ENCODE measurements at places on chromosomes 3 and 15.

DNA sequence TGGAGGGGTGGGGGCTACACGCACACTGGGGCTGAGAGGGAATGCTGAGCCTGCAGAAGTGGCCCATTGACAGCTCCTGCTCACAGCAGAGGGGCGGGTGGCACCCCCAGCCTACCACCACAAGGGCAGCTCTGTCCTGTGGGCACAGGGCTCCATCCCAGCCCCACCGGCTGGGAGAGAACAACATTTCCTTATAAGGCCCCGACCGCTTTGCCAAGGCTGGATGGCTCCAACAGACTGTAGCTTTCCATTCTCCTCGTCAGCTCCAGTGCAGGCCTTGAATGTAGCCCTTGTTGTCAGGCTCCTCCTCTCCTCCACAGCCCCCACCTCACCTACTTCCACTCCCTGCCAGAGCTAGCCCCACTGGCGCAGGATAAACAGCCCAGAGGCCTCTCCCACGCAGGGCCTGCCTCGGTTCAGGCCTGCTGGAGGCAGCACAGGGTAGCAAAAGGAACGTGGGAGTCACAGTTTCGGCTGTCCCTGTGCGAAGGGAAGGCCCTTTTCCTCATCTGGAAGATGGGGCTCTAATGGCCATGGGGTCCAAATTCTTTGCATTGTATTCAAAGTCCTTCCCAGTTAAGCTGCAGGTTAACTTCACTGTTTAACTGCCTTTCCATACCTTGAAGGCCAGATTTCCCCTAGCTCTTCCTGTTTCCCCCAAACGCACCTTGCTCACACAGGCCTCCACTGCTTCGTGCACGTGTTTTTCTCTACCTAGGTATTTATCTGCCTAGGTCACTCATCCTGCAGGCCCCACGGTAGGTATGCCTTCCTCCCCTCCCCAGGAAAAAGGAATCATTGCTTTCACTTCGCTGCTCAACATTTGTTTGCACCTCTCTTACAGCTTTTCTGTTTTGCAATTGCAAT lies 101.6 kb upstream of the LPP start:
- no peak for DNase-seq

DNA sequence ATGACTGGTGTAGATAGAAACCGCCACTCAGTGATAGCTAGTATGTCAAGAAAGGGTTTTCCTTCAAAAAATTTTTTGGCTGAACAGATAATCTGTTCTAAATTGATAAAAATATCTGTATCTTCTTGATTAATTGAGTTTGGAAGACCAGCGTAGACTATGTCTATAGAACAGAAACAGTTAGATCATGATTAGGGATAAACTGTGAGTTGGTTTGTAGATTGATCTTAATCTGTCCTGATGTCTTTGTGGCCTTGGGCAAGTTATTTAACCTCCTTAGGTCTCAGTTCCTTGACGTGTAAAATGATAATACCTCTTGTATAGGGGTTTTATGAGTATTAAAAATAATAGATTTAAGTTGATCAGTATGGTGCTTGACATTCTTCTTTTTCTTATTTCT lies 4.7 kb downstream of the NFKBIZ start:
- no peak for DNase-seq

DNA sequence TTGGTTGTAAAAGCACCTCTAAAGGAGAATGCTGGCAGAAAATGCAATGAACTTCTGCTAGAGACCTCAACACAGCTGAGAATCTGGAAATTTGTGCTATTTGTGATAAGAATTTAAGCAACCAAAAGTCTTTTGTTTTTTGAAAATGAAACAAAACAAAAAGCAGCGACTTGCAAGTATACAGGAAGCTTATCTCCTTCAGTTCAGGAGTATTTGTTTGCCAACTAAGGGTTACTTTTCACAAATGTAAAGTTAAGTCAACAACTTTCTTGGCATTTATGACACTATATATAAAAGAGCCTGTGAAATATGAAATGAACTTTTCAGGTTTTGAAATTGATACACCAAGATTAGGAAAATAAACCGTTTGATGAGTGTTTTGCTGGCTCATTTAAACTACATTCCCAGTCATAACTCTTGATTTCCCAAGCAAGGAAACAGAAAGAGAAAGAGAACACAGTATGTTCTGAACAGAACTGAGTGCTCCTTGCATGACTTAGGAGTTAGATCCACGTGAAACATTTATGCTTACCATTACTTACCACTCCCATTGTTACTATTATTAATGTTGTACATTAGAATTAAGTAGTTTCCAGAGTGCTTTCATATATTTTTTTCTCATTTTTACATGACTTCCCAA lies 92.3 kb upstream of the COL8A1 start:
- DNase-seq: no peak

- DNase-seq: no peak
Measured at GRCh38 chr3:149655826-149656574, 1.8 kb downstream of the WWTR1 start.

DNA sequence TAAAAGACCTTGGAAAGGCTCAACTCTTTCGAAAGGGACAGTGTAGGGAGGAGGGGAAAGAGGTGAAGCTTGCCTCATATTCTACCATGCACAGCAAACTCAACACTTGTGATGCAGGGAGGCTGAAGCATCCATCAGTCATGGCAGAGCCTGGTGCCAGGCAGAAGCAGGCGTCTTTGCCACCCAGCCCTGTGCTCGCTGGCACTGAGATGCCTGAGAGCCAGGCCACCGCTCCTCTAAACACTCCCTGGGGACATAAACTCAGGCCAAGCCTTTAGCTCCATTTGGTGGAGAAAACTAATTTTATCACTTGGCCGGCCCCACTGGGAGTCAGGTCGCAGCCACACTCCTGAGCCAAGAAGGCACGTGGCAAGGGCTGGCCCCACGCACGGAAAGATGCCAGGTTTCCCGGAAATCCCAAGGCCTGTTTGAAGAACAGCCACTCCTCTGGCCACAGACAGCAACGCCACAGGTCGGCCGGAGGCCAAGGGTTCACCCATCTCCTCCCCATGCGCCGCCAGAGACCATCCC lies 30.7 kb downstream of the XXYLT1 start:
- no peak for DNase-seq

DNA sequence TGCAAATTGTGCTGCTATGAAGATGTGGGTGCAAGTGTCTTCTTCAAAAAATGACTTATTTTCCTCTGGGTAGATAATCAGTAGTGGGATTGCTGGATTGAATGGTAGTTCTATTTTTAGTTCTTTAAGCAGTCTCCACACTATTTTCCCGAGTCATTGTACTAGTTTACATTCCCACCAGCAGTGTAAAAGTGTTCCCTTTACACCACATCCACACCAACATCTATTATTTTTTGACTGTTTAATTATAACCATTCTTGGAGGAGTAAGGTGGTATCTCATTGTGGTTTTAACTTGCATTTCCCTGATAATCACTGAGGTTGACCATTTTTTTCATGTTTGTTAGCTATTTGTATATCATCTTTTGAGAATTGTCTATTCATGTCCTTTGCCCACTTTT lies 19.7 kb upstream of the PSMD6 start:
- DNase-seq: no peak

- peak; percentile 18 for DNase-seq
Measured at GRCh38 chr15:91942720-91943394, 89.3 kb downstream of the SLCO3A1 start.

GRCh38 chr15:80982205-80982604 lies 7.4 kb downstream of the MESD start:
- DNase-seq: no peak

DNA sequence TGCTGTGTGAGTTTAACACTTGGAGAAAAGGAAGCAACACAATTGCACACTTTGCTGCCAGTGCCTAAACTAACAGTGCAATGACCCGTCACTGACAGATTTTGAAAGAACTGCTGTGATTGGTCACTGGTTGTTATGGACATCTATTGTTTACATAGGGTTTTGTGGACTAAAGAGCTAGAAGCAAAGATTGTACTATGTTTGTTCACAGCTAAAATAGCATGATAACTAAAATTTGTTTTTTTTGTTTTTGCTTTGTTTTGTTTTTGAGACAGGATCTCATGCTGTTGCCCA lies 112.4 kb upstream of the GOLGA8J start:
- no peak for DNase-seq

- no peak for DNase-seq
Measured at GRCh38 chr15:44414001-44414400, 13.4 kb upstream of the CTDSPL2 start.

- DNase-seq: no peak
Measured at GRCh38 chr3:67642734-67643133, 11.7 kb downstream of the SUCLG2 start.

DNA sequence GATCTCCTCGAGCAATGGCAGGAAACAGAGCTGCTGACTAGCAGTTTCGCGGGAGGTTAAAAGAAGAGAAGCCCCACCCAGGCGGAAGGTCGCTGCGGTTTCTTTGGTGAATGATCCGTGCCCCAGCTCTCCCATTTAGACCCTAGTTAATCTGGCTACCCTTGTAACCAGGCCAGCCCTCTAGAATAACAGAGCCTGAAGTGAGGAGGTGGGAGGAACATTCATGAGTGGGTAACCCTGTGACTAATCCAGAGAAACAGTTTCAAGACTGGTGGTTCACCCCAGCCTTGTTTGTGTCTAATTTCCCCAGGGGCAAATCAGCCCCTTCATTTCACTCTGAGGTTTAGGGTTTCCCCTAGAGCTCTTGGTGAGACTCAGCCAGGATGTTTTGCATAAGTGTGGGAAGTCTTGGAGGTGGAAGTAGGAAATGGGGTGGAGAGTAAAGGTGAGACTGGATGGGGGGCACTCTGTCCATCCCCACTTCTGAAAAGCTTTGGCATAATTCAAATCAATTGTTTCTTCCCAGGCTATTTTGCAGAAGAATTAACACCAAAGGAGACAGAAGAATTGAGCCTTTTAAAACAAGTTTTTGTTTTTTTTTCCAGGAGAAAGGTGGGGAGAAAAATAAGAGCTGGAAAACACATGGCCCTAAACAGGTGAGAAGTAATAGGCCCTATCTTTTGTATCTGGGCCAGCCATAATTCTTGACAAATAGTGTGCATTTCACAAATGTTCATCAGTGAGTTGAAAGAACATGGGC lies 303.1 kb downstream of the RPLP1 start:
- DNase-seq: peak; percentile 85

DNA sequence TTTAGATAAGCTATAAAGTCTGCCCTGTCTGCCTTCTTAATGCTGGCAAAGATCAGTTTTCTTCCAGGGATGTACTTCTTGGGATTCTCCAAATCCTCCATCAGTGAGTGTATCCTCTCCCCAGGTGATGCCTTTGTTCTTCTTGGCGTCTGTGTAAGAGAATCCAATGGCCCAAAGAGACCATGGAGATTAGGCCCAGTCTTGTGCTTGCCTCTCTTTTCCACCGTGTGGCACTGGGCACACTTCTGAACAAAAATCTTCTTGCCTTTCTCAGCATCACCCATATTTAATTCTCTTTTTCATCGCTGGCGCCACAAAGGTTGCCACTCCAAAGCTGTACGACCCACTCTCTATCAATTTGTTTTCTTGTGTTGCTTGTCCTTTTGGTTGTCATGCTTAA lies 32.2 kb upstream of the TAMM41 start:
- DNase-seq: no peak

- no peak for DNase-seq
Measured at GRCh38 chr15:51226576-51227210, 111.7 kb downstream of the CYP19A1 start.

DNA sequence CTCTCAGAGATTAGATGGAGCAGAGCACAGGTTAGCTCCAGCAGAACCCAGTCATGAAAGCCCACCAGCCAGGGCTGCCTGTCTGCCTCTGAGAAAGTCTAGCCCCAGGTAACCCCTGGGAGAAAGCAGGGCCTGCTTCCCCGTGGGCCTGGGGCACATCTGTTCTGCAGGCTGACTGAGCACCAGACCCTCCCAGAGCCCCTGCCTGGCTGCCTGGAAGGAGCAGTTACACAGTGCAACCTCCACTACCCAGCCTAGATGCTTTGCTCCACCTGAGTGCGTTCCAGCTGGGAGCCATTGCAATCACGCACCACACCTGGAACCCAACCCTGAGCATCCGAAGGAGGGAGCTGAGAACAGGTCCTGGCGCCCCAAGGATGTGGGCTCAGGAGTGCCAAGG lies 24.7 kb upstream of the OR5K4 start:
- no peak for DNase-seq

GRCh38 chr3:157859541-157859940 lies 246.7 kb downstream of the SHOX2 start:
- no peak for DNase-seq

DNA sequence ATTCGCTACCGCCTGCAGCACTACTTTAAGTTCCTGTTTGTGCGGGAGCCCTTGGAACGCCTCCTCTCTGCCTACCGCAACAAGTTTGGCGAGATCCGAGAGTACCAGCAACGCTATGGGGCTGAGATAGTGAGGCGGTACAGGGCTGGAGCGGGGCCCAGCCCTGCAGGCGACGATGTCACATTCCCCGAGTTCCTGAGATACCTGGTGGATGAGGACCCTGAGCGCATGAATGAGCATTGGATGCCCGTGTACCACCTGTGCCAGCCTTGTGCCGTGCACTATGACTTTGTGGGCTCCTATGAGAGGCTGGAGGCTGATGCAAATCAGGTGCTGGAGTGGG lies 995 bp downstream of the CHST14 start:
- no peak for DNase-seq

- no peak for DNase-seq
Measured at GRCh38 chr15:58535337-58535736, 103.5 kb downstream of the LIPC start.

- no peak for DNase-seq
Measured at GRCh38 chr3:159852821-159853505, 135.7 kb upstream of the IL12A start.

- peak; percentile 57 for DNase-seq
Measured at GRCh38 chr3:30768703-30769550, 125.5 kb downstream of the GADL1 start.

GRCh38 chr3:122362026-122362425 lies 21.0 kb downstream of the MIX23 start:
- no peak for DNase-seq

DNA sequence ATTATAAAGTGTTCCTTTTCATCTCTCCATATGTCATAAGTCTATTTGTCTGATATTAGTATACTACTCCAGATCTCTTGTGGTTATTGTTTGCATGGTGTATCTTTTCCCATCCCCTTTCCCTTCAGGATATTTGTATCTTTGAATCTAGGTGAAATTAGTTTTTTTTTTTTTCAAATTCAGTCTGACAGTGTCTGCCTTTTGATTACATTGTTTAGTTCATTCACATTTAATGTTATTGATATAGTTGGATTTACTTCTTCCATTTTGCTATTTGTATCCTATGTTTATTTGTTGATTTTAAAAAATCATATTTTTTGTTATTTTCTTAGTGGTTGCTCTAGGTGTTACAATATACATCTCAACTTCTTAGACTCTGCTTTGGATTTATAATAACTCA lies 283.0 kb downstream of the CHST2 start:
- DNase-seq: no peak

DNA sequence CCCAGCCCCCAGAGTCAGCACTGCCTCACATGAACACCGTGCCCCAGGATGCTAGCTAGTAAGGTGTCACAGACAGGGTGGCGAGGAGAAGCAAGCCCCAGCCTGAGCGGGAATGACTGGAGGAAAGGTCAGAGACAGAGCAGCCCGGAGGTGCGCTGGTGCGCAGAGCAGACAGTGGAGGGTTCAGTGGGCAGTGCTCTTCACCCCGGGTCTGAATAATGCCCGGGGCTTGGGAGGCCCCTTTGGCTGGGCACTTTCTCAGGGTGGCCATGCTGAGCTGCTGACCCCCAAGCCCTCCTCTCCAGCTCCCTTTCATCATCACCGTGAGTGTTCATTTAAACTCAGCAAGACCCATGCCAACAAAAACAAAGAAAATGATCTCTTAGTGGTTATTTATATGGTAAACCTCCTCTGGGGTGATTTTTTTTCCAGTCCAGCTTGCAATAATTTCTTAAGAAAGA lies 110.8 kb downstream of the VGLL4 start:
- DNase-seq: no peak

Measured in activated naive CD8-positive, alpha-beta T cell treated with anti-CD3 and anti-CD28 coated beads for 36 hours (primary cell).